ENCODE measurements at places on chromosomes 2 and 18. TPM values are rescaled to one million over a fixed set of nuclear protein-coding genes. Genes with fewer than 3 reads are reported as not detected.

DNA sequence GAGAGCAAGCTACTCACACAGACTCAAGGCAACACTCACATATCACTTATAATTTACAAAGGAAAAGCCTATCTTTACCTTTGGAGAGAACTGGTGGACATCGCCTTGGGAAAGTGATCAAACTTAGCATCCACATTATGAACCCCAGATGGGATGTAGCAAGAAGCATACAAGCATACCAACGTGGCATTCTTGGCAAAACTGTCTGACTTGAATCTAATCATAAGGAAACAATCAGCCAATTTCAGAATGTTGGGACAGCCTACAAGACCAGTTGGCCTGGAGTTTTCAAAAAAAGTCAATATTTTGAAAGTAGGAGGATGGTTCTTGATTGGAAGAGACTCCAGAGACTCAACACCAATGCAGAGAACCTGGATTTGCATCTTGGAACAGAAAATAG is 79.1 kb upstream of the PMAIP1 start:
- no peaks in the 10 kb centered on the region for H3K4me1 ChIP-seq
- no peak overlapping the region for H3K4me3 ChIP-seq
- no peaks in the 10 kb centered on the region for H3K27me3 ChIP-seq
- H3K36me3 ChIP-seq, result no peaks in the 10 kb centered on the region
- no peak for DNase-seq

Gene SCYGR4
- total RNA-seq, result not detected

DNA sequence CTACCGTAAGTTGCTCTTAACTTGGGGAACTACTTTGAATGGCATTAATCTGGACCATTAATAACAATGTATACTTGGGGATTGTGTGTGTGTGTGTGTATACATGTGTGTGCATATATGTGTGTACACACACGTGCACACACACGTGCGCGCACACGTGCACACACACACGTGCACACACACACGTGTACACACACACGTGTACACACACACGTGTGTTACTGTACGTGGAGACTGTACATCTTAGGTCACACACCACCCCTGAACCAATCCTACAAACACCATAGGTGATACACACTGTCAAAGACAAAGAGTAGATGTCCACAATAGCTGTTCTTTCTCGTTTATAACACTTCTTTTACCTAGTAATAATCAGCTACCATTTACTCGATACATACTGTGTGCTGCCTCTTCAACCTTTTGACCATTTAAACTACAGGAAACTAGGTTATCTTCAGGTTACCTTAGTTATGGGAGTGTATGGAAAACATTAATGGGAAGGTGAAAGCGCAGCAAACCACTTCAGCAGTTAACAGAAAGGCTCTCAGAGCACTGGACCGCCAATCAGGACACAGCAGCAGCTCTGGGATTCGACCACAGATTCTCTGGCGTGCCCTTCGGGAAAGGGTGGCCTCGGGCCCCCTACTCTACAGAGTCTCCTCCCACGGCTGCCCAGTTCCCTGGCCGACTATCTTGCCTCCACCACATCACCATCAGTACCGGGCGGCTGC is 894 bp upstream of the GCC2 start:
- peak overlapping the region; percentile 98 for H3K4me3 ChIP-seq
- H3K36me3 ChIP-seq, result 0 out of 2 replicates have a peak, but pooled peaks cover 3% of the 10 kb centered on the region
- H3K27ac ChIP-seq, result peak overlapping the region; percentile 75
- DNase-seq, result no peak

DNA sequence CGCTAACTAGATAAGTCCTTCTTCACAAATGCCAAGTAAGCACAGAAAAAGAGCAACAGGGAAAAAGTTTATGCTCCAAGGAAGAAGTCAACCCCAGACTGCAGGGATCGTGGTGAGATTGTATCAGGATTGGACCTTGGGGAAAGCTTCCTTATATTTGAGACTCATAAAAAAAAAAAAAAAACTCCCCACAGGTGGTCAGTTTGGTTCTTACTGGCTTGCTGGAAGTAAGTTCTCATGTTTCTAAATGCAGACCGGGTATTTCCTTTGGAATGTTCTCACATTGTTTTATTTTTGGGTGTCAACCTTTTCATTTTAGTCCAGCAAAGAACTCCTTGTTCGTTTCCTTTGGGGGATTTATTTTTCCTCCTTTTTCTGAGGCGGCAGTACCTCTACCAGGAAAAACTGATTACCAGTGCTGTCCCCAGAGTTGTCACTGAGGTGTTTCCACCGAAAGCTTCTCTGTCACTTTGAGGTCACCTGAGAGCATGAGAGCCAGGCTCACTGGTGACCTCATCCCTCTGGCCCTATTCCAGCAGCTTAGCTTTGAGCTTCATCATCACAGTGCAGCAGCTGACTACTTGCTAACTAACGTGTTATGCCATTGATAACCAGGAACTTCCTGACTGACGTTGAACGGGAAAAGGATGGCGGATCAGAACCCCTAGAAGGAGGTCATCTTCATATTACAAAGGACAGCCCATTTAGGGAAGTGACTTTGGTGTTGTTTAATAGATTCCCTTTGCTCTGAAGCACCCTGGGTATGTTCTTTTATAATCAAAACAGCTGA is 16.8 kb upstream of the ATP8B1 start:
- no peaks in the 10 kb centered on the region for H3K27me3 ChIP-seq
- H3K4me3 ChIP-seq, result no peak overlapping the region
- H3K36me3 ChIP-seq, result no peaks in the 10 kb centered on the region
- H3K27ac ChIP-seq, result no peak overlapping the region

Gene MAP4K4
- total RNA-seq, result 62.3 TPM
